ENCODE measurements at places on chromosomes 2 and 18.

- no peak for DNase-seq
These were observed 106.5 kb upstream of the TEX51 start for GRCh38 chr2:126792186-126792585.

DNA sequence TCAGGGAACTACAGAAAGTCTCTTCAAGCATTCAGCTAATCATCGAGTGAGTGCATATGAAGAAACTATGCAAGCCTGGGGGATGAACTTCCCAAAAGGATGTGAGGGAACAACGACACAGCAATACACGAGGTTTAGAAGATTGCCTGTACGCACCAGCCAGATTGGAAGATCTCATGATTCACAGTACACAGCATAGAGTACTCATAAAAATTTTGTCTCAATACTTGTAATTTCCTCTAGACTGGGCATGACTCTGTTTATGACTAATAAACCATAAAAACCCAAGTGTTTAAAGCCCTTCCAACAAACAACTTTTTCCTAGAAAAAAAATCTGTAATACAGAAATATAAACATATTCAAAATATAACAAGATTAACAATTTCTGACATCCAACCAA, 279.7 kb downstream of the KCNJ3 start:
- no peak for DNase-seq

GRCh38 chr2:128503399-128504245, 185.0 kb upstream of the HS6ST1 start:
- no peak for DNase-seq

GRCh38 chr2:156343096-156343939, 10.8 kb upstream of the NR4A2 start:
- no peak for DNase-seq

DNA sequence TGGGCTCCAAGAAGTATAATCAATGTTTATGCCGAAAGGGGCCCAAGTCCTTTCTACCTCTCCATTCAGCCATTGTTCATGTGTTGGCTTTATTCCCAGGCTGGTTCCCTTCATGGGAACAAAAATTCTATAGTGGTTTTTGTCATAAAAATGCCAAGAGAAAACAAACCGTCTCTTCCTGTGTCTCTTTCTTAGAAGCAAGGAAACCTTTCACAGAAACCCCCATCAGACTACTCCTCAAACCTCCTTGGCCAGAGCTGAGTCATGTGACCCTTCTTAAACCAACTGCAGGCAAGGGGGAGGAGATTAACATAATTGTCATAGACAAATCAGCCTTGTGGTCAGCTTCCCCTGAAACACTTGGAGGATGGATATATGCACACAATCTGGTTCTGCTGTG, 75.1 kb upstream of the TANK start:
- DNase-seq, result no peak

DNA sequence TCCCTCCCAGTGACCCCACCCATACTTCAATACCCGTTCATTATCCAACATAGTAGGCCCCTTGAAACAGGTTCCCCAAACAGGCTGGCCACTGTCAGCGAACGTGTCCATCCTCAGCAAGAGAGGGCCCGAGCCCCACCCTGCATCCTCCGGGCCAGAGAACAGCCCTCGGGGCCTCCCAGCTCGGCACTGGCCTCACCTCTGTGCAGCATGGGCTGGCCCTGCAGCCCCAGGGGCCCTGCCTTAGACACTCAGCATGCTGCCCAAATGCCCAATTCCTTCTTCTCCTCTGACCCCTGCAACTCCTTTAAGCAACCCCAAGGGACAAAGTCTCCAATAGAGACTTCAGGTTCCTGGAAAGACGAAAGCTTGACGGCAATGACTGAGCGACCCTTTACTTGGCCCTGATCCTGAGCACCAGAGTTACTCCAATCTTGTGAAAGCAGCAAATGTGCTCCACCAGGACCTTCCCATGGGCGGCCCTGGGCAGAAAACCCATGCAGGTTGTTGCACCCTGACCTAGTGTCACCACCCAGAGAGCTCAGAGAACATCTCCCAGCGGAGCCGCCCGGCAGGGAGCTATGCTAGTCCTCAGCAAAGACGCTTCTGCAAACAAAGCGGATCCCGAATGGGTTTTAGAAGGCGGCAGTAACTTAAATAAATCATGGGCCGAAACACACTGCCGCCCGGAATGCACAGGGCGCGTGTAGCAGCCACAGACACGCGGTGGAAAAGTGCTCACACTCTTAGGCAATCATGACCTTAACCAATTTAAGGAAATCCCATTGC, 782 bp downstream of the COL6A3 start:
- DNase-seq, result no peak

DNA sequence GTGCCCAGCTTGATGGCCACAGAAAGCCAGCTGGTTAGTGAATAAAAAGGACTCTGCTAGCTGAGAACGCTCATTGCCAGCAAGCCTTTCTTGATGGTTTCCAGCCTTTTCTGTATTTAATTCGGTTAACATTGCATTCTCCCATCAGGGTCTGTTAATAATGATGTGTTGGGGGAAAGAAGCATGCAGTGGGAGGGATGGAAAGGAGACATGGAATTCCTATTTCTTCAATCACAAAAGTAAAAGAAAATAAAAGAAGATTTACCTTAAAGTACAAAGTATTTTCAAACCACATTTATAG, 141.9 kb upstream of the RBBP8 start:
- no peak for DNase-seq

GRCh38 chr2:220269367-220269766, 641.9 kb downstream of the SLC4A3 start:
- DNase-seq, result no peak
